ENCODE measurements at places on chromosomes 1 and 21.

GRCh38 chr1:220450927-220451326, 77.0 kb upstream of the MARK1 start:
- DNase-seq, result no peak

DNA sequence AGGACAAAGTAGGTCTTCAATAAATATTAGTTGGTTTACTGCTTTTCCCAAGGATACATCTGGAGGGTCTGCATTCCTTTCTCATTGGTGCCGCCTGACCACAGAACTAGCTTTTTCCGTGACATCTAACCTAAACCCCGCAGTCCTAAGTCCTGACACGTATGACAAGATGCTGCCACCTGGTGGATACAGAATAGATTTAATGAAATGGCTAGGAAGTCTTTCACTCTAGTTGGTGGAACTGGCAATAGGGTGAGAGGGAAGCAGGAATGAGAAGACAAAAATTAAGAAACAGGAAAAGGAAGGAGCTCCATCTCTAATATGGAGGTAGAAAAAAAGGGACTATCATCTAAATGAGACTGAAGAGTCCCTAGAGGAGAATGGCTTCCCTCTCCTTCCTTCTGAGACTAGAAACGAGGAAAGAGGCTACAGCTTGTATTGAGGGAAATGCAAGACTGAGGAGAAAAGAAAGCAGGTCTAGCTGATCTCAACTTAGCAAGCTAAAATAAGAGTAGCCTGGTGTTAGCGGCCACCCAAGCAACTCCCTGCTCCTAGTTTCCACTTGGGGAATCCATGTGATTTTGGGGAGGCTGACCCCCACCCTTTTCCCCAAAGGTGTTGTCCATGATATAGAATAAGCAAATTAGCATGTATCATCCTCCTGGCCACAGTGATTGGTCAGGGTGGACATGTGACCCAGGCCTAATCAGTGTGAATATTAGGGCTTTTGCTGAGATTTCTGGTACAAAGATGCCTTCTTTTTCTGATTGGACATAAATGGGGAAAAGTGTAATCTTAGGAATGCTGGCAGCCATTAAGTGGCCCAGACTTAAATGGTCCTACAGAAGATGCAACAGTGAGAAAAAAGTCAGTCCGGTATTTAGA, 5.9 kb downstream of the RFX5 start:
- DNase-seq, result no peak

GRCh38 chr21:20377250-20377649, 621.0 kb upstream of the NCAM2 start:
- no peak for DNase-seq

DNA sequence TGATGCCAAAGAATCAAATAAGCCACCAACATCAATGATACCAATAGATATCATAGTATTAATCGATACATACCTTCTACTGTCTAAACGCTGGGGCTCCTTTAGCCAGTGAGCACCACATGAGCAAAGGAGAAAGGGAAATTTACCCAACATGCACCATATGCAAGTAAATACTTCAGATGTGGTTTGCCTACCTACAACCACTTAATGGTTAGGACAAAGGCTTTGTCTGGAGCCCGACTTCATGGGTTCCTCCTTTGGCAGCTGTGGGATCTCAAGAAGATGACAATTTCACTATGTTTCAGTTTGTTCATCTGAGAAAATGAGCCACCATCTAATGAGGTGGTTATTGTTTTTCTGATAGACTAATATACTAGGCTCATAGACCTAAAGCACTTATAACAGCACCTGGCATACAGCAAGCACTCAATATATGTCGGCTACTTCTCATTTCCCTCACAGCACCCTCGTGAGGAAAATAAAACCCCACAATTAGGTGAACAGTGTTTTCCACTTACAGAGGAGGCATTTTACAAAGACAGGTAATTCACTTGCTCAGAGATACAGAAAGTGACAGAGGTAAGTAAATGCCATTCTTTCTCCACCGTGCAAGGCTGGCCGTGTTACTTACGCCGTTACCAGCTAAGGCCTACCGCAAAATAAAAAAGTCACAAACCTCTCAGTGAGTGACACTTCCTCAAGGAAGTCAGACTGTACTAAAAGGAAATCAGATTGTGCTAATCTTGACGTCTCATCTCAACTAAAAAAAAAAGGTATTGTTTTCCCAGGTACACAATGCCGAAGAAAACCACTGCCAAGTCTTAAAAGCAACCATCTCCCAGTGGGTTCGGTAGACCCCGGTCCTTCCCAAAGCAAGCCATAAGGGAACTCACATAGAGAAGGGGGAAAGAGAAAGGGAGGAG, 1.6 kb downstream of the TTC13 start:
- no peak for DNase-seq

- no peak for DNase-seq
Observed at GRCh38 chr1:8520483-8520966, 202.6 kb downstream of the SLC45A1 start.

- DNase-seq, result peak; percentile 13
Observed at GRCh38 chr1:147849098-147849895, 53.3 kb upstream of the GJA8 start.

DNA sequence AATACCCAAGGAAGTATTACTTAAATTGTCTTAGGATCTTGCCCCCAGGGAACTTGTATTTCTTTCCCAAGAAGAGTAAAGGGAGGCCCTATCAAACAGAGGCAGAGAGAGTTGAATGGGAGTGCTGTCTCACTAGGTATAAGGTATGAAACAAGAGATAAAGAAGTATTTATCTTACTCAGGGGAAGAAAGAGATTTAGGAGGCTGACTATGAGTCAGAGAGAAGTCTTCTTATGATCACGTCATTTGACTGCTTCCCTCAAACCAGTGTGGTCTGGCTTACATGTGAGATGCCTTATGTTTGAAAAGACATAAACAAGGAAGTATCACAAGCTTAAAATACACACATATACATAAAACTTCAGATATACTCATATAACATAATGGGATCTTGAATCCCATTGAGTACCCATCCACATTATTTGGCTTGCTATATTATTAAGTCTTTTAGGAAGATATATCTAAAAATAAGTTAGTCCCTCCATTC, 29.6 kb downstream of the DUSP10 start:
- peak; percentile 92 for DNase-seq

- no peak for DNase-seq
Observed at GRCh38 chr1:66331658-66332547, 202.1 kb upstream of the SGIP1 start.

GRCh38 chr1:87816646-87817045, 488.0 kb downstream of the LMO4 start:
- no peak for DNase-seq
